ENCODE measurements at places on chromosomes 11 and 22.
A peak's percentile ranks its signal among the peaks of the same experiment; 100 is the strongest.

GRCh38 chr11:12179019-12179418, 68.6 kb downstream of the MICAL2 start:
- DNase-seq: peak; percentile 70

DNA sequence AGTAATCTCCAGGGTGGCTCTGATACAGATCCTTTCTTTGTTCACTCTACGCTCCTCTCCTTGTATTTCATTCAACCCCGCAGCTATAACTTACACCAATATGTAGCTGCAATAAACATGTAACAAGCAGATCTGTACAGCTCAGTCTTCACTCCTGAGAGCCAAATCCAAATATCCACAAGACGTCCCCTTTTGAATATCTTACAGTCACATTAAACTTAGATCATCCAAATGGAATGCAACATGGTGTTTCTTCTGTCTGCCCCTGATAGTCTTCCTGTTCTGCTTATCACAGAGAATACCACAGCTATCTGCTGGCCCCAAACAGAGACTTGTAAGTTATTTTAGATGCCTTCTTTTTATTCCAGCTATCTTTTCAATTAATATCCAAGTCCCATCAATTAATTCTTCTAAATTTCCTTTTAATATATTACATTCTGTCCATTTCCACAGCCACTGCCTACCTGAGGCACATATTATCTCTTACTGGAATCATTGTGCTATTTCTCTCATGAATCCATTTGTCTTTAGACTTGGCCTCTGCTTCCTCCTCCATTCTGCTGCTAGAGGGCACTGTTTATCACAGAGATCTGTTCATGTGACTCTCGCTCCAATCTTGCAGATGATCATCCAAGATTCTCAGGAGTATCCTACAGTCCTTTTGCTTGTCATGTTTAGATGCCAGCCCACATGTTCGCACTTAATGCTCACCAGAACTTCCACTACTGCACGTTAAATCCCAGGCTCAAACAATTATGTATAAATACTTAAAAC, 908.6 kb downstream of the NTM start:
- DNase-seq: peak; percentile 8

DNA sequence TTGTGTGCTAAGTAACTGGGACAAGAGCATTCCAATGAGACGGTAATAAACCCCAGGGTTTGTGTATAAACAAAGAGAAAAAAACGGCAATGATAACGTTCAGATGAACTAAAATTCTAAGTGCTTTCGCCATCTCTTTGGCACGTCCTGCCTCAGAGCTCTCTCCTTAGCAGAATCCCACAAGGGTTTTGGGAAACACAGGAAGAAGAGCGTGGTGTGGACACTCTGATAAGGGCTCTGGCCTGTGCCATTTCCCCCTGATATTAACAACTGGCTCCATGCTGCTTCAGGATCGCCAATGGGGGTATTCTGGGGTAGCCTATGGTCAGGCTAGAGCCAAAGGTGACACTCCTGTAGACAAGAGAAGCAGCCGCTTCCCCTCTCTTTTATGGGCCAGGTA, 18.4 kb downstream of the ABCC8 start:
- no peak for DNase-seq

DNA sequence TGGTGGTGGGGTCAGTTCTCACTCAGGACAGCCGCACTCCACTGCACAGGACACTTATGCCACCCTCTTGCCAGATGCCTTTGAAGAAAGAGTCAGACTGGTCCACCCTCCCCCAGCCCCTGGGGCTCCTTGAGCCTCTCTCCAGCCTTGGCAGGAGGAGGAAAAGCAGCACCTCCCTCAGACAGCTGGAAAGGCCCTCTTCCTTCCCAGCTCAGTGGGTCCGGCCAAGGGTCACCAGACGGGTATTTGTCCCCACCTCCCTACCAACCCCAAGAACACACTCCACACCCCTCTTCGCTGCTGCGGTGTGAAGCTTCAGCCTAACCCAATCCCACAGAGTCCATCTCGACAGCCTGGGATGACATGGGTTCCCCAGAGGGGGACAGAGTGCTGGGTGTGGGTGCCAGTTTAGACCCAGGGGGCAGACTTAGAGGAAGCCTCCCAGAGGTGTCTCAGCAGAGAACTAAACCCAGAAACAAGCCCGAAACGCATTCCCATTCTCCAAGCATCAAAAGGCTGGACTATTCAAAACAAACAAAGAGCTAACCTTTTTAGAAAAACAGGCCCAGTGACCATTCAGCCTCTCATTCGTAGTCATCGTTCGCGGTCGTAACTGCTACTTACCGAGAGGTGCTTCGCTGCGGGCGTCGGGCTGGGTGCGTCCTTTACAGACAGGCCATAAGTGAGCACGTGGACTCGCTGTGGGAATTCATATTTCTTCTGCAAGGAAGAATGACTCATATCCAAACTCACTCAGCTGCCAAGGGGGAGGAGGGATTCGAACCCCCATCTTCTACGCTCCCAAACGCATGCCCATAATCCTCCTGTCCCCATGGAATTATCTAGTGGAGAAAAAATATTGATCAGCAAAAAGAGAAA, 57.5 kb upstream of the ANO1 start:
- DNase-seq: no peak

GRCh38 chr11:64833509-64833908, 10.9 kb downstream of the CDC42BPG start:
- DNase-seq: no peak

DNA sequence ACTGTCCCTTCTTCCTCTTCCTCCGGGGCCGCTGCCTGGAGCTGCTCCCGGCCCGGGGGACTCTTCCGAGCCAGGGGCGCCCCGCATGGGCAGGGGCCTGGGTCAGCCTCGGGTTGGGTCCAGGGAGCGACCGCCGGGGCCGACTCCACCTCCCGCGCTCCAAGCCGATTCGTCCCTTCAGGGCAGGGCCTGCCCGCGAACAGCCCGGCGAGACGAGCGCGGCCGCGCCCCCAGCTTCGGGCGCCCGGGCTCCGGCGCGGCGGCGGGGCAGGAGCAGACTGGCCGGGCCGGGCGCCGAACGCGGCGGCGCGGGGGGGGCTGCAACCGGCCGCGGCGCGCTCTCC, at the start of gene LARGE1:
TSS of gene LARGE1 (minus strand) at position 280 of the 344 bp plus-strand sequence.
- no peak for DNase-seq

DNA sequence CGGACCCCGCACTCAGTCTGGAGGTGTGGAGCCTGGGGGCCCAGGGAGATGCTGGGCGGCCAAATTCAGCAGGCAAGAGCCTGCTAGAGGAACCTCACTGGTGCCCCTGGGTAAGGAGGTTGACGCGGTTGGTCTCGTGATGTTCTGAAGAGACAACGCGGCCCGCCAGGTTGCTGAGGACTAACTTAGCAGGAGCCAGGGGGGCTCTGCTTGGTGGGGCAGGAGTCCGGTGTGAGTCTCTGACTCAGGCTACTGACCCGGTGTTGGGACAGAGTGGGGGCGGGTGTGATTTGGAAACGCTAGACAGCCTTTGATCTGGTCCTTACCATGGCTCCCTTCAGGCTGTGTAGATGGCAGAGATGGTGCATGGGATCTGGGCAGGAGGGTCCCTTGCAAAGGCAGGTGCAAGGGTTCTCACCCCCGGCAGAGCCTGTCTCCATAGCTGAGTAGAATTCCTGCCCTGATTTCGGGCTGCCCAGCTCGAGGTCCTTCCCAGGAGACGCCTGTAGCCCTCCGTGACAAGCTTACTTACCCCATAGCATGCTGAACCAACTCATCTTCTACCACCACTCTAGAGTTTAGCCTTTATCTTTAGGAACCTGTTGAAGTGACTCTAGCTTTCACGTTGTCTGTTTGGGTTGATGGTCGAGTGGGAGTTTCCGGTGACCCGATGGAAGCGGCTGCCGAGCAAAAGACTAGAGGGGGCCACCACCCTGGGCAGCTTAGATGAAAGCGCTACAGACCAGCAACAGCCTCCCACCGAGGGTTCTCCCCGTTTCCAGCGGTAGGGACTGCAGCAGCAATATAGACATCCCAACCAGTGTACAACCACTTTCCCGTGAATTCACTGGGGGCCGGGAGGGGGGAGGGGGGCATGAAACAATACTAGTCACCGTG, 38.4 kb downstream of the KCNC1 start:
- no peak for DNase-seq

GRCh38 chr22:17639247-17639741, 737 bp downstream of the BCL2L13 start:
- peak; percentile 5 for DNase-seq

GRCh38 chr11:87020336-87020735, 17.4 kb upstream of the TMEM135 start:
- DNase-seq: no peak

- DNase-seq: no peak
Measured at GRCh38 chr11:65297026-65297672, 17.5 kb upstream of the CDC42EP2 start.

GRCh38 chr11:125918140-125918840, 14.0 kb downstream of the DDX25 start:
- no peak for DNase-seq

DNA sequence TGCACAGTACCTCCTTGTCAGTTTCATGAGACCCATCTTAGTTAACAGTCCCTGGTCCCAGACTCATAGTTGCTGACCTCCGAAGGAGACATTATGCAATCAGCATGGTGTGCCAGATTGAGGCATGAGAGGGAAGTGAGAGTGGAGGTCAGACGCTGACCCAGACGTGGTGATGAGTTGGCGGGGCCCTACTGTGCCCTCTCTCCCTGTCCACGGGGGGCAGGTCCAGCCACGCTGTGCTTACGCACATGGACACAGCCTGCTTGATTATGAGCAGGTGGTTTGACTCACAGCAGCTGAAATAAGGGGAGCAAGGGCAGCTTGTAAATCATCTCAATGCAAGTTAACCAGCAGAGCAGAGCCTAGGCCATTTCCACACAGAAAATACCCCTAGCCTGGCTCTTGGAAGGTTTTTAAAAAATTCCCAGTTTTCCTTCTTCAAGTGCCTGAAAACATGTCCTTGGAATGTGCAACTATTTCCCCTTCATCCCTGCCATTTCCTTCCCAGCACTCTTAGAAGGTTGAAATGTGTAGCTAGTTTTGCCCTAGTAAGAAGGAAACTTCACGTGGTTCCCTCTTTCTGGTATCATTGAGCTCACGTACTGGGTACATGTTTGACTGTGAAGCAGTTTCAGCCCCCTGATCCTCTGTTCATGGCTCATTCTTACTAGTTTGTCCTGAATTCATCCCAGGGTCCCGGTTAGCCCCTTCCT, 122.6 kb upstream of the SORL1-AS1 start:
- DNase-seq: no peak

- no peak for DNase-seq
Measured at GRCh38 chr11:107834995-107835394, 23.6 kb downstream of the SLC35F2 start.

DNA sequence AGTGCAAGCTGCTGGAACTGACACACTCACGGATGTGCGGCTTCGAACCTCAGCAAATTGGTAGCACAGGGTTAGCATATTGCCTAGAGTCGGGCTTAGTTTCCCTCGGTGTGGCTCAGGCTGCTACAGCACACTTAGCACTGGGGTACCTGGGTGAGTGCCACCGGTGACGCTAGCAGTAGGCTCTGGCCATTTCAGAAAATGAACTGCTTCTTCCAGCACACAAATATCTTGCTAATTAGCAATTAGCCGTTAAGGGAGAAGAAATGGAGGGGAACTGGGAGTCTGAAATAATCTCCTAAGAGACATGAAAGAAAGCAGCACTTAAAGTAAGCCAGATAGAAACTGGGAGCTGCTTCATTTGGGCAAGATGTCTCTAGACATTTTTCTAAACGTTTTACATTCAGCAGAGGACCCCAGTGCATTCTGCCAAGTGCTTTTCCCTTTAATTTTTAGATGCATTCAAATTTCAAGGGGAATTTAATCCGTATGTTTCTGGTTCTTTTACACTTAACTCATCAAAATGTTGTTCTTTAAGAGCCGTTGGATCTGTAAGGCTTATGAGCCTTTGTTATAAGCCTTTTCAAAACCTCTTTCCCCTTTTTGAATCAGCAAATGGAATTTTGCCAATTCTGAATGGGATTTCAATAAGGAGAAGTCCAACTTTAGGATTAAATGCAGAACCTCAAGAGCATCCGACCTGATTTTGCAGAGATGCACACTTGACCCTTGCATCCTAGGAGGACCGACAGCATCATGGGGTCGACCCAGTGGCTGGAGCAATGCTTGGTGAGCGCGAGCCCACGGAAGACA, 708.1 kb downstream of the NTM start:
- DNase-seq: no peak

DNA sequence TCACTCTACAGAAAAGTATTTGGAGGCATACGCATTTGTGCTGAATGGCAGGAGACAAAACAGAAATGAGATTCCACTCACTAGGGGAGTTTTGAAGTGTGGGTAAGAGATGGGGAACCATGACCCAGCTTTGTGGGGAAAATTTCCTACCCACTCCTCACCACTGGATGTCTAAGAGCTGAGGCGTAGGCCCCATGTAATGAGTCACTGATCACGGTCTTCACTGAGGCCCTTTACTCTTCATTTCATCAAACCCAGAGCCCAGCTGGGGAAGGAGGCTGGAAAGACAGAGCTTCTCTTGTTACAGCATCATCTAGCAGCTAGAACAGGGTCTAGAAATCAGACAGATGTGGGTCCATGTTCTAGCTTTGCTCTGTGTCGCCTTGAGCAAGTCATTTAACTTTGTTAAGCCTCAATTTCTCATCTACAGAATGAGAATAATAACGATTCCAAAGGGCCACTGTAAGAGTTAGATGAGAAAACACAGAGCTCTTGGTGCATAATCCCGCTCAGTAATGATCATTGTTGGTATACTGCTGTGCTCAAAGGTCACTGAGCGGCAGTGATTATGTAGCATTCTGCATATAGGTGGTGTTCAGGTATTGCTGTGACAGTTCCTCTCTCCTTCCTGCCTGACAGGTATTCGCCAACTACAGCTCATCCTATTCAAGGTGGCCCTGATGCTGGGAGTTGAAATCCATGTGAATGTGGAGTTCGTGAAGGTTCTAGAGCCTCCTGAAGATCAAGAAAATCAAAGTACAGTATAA, 97.2 kb downstream of the MICAL2 start:
- DNase-seq: no peak

- peak; percentile 78 for DNase-seq
Measured at GRCh38 chr11:73350908-73351636, 25.1 kb upstream of the RELT start.

GRCh38 chr11:2507212-2507901, 62.5 kb downstream of the KCNQ1 start:
- DNase-seq: no peak

- DNase-seq: no peak
Measured at GRCh38 chr22:29797351-29797750, 30.2 kb downstream of the UQCR10 start.

GRCh38 chr11:9273376-9274336, 8.5 kb upstream of the DENND5A start:
- no peak for DNase-seq

DNA sequence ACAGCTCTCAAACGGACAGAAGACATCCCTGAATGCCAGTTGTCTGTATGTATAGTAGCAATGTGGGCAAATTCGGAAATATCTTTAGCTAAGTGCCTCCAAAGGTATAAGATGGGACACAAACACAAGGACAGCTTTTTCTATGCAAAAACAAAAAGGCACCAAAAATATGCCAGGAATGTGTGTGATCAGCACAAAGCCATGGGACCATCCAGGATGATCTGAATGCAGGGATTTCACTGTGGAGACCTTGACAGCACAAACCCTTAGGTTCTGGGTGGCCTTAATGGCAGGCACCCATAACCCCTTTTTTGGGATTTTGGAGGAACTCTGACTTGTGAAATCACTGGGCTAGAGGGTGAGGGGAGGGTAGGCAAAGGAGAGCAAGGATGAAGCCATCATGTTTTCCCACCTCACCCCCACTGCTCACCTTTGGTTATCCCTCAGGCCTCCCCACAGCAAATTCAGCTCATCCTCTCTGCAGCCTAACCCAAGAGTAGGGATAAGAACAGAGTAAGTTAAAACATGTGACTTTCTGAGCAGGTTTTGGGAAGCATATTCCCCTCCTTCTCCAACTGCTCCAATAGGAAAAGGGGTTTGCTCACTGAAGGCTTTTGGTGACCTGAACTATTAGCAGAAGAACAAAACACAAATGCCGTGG, 154.6 kb downstream of the SNX19 start:
- no peak for DNase-seq

- no peak for DNase-seq
Measured at GRCh38 chr11:79807506-79807905, 366.7 kb upstream of the TENM4 start.
